Trophoblast cell (in vitro differentiated cells and primary cell): ENCODE measurements at places on chromosomes 12 and 14.
A peak's percentile ranks its signal among the peaks of the same experiment; 100 is the strongest.

- no peak for DNase-seq
Measured at GRCh38 chr12:67722296-67722695, 73.8 kb downstream of the DYRK2 start.

GRCh38 chr12:65614259-65614889 lies 209.9 kb upstream of the HMGA2 start:
- no peak for DNase-seq

GRCh38 chr12:120903412-120904196 lies 554 bp downstream of the SPPL3 start:
- peak; percentile 24 for DNase-seq

GRCh38 chr14:64574371-64575107 lies 24.8 kb downstream of the PPP1R36 start:
- no peak for DNase-seq

DNA sequence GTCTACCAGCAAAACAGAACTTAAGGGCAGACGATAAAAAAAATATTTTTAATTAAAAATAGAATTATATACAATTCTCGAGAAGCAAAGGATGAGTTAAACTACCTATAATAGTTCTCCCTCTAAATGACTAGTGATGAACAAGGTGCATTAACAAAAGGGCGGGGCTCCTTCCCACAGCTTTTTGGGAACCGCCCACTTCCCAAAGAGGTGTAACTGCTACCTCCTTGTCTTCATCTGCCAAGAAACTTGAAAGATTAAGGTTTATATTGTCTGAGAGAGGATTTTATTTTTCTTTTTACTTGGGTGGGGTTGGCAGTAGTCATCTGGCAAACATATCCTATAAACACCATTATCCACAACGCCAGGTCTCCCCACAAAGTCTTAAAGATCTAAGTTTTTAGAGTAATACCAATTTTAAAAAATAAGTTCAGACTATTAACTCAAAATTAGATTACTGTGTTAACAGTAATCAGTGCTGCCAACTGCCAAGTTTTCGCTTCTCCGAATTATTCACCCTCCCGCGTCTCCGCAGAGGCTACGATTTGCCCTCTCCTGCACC lies 938 bp downstream of the RALGAPA1 start:
- peak; percentile 50 for DNase-seq

GRCh38 chr12:214003-214741 lies at the start of gene SLC6A12:
TSS of gene SLC6A12 (minus strand) at chr12:214157. CDS start at chr12:209986, 4,171 bp downstream.
- no peak for DNase-seq

DNA sequence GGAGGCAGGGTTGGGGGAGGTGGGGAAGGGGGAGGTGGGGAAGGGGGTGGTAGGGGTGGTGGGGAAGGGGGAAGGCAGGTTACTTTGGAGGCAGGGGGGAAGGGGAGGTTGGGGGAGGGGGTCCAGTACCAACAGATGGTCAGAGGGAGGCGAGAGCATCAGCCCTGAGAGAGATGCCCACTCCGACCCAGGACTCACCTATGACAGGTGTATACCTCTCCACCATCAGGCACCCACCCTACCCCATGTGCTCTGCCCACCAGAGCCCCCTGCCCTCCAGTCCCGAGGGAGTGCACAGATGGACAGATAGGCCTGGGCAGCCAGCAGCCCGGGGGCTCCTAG lies 18.6 kb downstream of the JAG2 start:
- no peak for DNase-seq

DNA sequence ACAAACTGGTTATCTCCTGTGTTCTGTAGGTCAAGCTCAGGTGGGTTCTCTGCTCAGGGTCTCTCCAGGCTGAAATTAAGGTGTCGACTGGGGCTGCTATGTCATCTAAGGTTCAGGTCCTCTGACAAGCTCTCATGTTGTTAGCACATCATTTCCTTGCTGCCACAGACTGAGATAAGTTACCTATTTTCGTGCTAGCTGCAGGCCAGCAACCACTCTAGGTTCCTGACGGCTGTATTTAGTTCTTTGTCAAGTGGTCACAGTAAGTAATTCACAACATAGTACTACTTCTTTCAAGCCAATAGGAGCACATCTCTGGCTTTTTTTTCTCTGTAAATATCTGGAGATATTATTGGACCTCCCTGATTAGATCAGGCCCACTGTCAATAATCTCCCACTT lies 169.3 kb upstream of the CAND1 start:
- no peak for DNase-seq

- DNase-seq, result no peak
Measured at GRCh38 chr12:40207551-40207950, 17.2 kb upstream of the LRRK2 start.

DNA sequence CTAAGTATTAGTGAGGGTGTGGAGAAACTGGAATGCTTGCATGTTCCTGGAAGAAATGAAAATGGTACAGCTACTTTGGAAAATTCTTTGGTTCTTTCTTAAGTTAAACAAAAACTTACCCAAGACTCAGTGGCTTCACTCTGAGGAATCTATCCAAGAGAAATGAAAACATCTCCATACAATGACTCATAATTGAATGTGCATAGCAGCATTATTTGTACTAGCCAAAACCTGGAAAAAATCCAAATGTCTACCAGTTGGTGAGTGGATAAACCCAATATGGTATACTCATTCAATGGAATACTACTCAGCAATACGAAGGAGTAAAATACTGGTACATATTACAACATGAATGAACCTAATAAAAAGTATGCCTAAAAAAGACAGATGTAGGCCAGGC lies 18.0 kb upstream of the CRACR2A start:
- DNase-seq, result no peak

DNA sequence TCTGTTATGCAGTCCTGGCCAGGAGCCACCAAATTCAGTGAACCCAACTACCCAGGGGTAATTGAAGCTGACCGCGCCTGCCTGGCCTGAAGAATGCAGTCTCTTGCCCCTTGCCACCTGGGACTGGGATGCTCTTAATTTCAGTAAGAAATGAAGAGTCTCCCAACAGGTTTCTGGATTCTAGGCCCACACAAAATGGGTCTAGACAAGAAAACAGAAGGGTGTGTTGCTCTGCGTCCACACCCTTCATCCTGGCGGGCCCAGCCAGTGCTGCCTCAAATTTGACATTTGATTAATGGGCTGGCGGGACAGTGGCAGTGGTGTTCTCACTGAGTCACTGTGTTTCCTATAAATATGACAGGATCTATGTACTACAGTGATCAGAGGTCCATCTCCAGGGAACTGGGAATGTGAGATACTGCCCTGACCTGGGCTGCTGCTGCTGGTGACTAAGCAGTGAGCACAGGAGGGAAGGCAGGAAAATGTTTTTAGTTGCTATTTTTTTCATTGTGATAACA lies 6.5 kb downstream of the TMEM253 start:
- DNase-seq, result no peak

DNA sequence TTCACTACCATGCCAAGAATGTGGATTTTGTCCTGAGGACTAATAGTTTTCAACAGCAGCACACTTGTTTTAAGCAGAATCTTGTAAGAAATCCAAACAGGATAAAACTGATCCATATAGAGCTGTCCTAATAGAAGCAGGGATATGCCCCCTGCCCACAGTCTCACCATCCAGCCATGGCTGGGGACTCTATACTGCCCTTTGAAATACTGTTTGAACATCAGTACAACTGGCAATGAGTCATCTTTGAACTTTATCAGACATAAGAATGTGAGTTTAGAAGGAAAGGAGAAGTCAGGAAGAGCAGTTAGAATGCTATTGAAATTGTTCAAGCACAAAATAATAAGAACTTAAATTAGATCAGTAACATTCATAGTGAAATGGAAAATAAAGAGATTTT lies 3.8 kb upstream of the C12orf42 start:
- DNase-seq, result peak; percentile 33
